ENCODE measurements at places on chromosomes 7 and 10.
A peak's percentile ranks its signal among the peaks of the same experiment; 100 is the strongest.

DNA sequence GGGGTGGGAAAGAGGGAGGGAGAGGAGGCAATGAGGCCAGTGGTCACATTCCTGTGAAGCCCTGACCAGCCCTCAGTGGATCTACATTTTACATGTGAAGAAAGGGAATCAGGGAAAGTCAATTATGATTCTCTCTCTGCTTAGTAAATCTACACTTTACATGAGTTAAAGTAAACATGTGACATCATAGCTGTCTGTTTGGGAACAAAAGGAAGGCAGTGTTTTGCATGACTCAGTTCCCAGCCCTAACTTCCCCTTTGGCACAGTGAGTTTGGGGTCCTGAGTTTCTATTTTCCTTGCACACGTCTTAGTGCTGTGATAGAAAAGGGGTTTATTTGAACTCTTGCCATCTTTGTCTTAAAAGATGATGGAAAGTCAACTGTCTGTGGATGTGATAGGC, 615.1 kb downstream of the SDK1 start:
- DNase-seq, result no peak

- no peak for DNase-seq
Observed at GRCh38 chr10:120583424-120584108, 126.5 kb downstream of the PLPP4 start.

DNA sequence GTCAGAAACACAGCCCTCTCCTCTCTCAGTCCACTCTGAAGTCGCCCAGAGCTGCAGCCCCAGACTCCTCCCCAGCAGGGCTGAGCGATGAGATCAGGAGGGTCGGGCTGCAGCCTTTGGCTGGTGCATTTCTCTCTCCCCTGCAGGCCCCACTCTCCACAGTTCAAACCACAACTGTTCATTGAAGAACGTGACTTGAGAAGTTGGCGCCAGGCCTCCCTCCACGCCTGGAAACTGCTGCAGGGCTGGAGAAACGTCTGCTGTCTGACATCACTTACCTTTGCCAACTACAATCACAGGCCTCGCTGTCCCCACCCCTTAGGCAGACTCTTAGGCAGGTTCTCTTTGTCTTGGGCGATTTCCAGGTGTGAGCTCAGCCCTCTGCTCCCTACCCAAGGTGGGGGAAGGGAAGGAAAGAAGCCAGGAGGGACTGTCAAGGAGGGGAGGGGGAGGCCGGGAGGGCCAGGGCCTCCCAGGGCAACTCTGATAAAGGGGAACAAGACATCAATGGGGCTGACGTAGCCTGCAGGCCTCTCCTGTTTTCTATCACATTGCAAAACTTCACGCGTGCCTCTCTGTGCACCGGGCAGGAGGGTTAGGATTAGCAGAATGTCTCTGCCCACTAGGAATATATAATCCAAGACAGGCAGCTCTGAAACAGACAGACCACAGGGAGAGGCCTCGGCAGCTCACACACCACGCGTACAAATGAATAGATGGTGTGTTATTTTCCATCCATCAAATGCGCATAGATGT, 32.7 kb downstream of the CALML5 start:
- DNase-seq, result no peak

- peak; percentile 36 for DNase-seq
Observed at GRCh38 chr10:7277867-7278266, 133.0 kb downstream of the SFMBT2 start.

- no peak for DNase-seq
Observed at GRCh38 chr10:44470784-44471183, 85.9 kb upstream of the CXCL12 start.

DNA sequence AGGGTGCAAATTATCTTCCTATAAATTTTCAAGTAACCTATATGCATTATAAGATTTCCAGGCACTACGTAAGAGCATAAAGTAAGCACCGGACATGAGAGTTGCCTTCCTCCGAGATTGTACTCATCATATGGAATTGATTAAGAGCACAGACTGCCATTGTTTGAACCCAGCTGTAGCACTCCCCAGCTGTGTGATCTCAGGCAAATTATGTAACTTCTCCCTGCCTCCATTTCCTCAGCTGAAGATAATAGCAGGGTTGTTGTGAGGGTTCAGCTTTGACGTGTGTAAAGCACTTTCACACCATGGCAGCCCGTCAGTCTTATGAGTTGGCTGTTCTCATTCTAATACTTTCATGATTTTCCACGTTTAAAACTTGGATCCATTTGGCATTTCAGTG, 122.6 kb downstream of the ITIH5 start:
- peak; percentile 64 for DNase-seq

- DNase-seq, result no peak
Observed at GRCh38 chr7:138091032-138091431, 14.8 kb downstream of the AKR1D1 start.

DNA sequence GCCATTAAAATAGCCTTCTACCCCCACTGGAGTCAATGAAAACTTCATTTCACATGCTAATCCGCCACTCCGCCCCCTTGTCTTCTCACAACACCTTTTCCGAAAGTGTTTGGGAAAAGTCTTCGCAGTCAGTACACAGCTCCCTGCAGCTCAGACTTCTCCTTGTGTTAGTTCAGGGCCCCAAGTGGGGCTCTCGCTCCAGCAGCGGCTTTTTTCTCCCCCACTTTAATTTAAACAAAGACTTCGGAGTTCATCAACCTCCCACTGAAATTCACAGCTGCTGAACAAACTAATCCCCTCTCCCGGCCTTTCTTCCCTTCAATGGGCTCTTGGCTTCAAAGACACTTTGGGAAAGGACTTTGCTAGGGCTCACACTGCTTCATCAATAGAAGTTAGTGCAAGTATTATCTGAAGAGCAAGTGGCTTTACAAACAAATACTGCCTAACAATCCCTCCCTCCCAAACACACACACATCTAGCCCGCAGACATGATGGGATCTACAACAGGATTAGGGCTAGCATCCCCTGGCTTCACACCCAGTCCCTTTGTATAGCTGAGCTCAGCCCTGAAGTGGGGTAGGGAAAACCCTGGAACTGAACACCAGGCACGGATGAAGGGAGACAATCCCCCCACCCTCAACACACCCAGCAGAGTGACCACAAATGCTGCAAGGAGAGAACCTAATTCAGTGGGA, 23.1 kb downstream of the WNT8B start:
- DNase-seq, result no peak

DNA sequence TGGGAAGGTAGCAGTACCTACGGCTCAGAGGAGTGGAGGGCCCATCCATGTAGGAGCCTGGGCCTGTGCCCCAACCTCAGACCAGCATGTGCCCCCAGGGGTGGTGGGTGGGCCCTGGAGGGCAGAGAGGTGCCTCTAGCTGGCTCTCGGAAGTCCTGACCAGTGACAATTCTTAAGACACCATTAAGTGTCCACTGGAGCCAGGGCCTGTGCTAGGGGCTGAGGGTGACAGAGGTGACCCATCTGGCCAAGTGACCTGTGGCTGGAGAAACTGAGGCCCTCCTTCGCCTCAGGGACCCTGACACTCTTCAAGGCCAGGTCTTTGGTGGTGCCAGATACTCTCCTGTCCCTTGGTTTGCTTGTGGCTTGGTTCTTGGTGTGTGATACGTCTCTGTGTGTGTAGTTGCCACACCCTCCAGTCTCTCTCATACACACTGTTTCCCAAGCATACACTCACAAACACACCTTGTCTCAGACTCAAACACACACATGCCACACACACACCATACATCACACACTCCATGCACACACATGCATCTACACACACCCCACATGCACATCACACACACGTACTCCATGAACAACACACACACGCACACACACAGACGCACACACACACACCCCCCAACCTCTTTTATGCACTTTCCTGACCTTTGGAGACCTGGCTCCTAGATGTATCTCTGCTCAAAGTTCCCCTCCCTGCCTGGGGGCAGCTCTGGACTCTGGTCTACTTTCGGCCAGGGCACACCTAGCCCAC, 897 bp upstream of the RAMP3 start:
- DNase-seq, result no peak

GRCh38 chr10:69377933-69378332, 38.8 kb downstream of the TACR2 start:
- no peak for DNase-seq

- DNase-seq, result no peak
Observed at GRCh38 chr10:51106311-51106945, 32.1 kb downstream of the PRKG1 start.

GRCh38 chr7:6320791-6321190, 48.4 kb upstream of the CYTH3 start:
- no peak for DNase-seq

- DNase-seq, result peak; percentile 86
Observed at GRCh38 chr10:14185316-14186045, 145.2 kb downstream of the FRMD4A start.

DNA sequence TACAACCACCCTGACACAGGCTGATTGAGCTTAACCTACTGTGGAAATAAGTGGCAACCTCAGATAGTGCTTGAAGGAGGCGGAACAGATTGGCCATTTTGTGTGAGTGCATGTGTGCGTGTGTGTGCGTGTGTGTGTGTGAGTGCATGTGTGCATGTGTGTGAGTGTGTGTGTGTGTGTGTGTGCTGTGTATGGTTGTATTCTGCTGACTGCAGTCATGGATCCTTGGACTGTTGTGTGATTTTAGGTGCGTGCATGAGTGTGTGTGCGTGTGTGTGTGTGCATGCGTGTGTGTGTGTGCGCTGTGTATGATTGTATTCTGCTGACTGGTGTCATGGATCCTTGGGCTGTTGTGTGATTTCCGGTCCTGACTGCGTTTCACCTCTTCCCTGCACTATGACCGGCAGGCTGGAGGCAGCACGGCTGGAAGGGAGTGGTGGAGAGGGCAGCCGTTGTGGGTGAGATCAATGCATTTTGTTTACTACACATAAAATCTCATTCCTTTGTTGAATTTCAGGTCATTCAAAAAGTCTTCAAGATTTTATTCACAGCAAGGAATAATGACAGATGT, 6.3 kb downstream of the IQCE start:
- no peak for DNase-seq

GRCh38 chr7:421136-421991, 98.3 kb downstream of the PDGFA start:
- no peak for DNase-seq

DNA sequence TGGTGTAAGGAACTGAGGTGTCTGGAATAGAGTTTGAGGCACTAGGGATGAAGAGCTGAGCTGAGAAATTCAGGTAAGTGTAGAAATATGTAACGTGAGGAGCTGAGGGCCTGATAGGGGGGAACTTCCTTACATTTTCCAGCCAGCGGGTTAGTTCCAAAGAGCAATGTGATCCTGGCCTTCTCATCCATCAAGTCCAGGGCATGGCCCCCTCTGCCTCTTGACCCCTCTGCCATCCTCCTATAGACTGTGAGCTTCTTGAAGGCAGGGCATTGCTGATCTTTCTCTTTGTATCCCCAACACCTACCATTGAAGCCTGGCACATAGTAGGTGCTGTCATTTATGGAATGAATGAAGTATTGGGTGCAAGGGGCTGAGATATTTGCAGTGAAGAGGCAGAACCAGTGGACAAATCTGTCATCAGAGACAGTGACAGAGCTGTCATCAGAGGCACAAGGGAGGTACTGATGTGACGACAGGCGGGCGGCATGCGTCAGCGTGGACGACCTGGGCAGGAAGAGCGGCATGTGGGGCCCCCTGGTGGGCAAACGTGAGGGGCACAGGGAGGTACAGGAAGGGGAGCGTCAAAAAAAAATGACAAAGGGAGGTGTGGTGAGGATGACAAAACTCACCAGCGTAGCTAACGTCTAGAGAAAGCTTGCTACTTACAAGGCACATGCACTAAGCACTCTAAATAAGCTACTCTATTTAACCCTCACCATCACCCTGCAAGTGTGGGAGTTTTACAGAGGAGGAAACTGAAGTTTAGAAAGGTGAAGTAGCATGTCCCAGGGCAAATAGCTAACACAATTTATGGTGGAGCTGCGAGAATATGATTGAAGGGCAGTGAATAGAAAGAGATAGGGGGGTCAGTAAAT, 5.2 kb upstream of the CAMK2G start:
- peak; percentile 93 for DNase-seq

GRCh38 chr10:84510121-84510520, 181.7 kb downstream of the CCSER2 start:
- DNase-seq, result no peak

DNA sequence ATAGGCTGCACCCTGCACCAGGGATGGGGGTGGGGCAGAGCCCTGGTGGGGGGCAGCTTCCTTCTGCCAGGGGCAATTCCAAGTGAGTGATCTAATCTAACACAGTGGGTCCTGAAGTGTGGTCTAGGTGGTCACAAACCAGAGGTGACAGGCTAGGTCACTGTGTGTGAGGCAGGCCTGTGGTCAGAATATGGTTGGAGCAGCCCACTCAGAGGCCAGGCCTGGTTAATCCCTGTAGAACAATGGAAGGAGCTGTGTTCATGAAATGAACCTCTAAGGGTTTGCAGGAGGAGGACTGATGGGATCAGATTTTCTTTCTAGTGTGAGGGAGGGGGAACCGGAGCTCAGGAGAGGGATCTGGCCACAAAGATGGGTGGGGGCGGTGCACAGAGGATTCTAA, 10.0 kb upstream of the TSPAN14 start:
- DNase-seq, result no peak

DNA sequence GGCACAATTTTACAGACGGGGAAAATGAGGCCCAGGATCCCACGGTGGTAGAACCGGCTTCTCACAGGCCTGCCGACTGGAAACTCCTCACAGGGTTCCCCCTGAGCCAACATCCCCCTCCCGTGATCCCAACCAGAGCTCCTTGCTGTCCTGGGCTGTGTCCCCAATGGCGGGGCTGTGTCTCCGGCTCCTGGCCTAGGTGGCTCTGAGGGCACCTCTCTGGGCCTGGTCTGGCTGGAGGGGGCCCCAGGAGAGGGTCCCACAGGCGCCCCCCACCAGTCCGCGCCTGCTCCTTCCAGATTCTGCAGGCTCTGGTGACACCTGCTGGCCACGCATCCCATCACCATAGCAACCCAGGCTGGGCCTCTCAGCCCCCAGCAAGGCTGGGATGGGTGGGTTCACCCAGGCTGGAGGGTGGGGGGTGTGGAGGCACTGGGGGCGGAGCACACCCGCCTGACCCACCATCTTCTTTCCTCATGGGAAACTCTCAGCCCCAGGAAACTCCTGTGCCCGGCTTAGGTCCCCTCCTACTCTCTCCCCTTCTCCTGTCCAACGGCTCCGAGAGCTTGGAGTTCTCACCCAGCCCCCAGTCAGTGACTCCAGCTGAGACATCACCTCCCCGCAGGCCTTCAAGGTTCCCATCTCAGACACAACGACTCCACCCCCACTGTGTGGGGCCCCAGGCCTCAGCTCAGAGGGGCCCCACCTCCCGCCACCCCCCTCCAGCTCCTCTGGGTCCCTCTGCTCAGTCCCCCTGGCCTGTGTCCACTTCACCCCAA, 27.1 kb upstream of the TNRC18 start:
- peak; percentile 66 for DNase-seq

- DNase-seq, result no peak
Observed at GRCh38 chr7:69177941-69178494, 420.3 kb upstream of the AUTS2 start.

- DNase-seq, result peak; percentile 23
Observed at GRCh38 chr10:93921338-93921737, 27.6 kb downstream of the SLC35G1 start.

GRCh38 chr7:86981127-86981526, 78.3 kb downstream of the ELAPOR2 start:
- DNase-seq, result no peak

- no peak for DNase-seq
Observed at GRCh38 chr10:65675236-65675635, 1250.6 kb upstream of the LRRTM3 start.

- DNase-seq, result peak; percentile 21
Observed at GRCh38 chr7:55144333-55145317, 125.8 kb downstream of the EGFR start.
